ENCODE measurements at places on chromosomes 2 and 18.

GRCh38 chr2:224734949-224735348 lies 18.8 kb upstream of the CCDC195 start:
- DNase-seq: no peak

- DNase-seq: no peak
Observed at GRCh38 chr2:175743011-175743410, 259.1 kb downstream of the LNPK start.

GRCh38 chr2:105839793-105840192 lies 95.1 kb downstream of the NCK2 start:
- DNase-seq: no peak

- DNase-seq: no peak
Observed at GRCh38 chr2:173523497-173523896, 168.8 kb downstream of the CDCA7 start.

- no peak for DNase-seq
Observed at GRCh38 chr2:88269836-88270235, 99.7 kb downstream of the THNSL2 start.
